Central memory CD4-positive, alpha-beta T cell (primary cell): ENCODE measurements at places on chromosomes 2 and 18.
A peak's percentile ranks its signal among the peaks of the same experiment; 100 is the strongest.

- DNase-seq = no peak
Observed at GRCh38 chr18:5982332-5982731, 87.0 kb upstream of the TMEM200C start.

- DNase-seq = no peak
Observed at GRCh38 chr2:10891848-10892247, 19.9 kb upstream of the KCNF1 start.

- no peak for DNase-seq
Observed at GRCh38 chr2:1348789-1349188, 64.5 kb upstream of the TPO start.

DNA sequence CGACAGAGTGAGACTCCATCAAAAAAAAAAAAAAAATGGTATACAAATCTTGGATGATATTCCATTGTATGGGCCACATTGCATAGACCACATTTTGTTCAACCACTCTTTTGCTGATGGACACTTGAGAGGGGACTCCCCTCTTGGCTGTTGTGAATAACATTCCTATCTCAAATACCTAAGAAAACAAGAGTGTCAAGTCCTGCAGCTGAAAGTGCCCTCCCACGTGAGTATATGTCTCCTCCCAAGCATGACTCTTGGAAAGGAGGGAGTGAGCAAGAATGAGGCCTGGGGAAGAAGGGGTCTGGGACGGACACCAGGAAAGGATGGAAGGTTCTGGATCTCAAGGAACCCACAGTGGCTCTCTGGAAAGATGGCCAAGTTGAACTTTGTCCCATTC lies 36.0 kb upstream of the NPAS2 start:
- DNase-seq = no peak

- no peak for DNase-seq
Observed at GRCh38 chr2:71877636-71878035, 270.0 kb downstream of the CYP26B1 start.

GRCh38 chr2:25303633-25304236 lies 38.0 kb downstream of the DNMT3A start:
- DNase-seq = no peak

GRCh38 chr2:41498781-41499180 lies 549.0 kb upstream of the PKDCC start:
- DNase-seq = no peak

- DNase-seq = no peak
Observed at GRCh38 chr18:9804517-9805104, 81.2 kb upstream of the TXNDC2 start.

DNA sequence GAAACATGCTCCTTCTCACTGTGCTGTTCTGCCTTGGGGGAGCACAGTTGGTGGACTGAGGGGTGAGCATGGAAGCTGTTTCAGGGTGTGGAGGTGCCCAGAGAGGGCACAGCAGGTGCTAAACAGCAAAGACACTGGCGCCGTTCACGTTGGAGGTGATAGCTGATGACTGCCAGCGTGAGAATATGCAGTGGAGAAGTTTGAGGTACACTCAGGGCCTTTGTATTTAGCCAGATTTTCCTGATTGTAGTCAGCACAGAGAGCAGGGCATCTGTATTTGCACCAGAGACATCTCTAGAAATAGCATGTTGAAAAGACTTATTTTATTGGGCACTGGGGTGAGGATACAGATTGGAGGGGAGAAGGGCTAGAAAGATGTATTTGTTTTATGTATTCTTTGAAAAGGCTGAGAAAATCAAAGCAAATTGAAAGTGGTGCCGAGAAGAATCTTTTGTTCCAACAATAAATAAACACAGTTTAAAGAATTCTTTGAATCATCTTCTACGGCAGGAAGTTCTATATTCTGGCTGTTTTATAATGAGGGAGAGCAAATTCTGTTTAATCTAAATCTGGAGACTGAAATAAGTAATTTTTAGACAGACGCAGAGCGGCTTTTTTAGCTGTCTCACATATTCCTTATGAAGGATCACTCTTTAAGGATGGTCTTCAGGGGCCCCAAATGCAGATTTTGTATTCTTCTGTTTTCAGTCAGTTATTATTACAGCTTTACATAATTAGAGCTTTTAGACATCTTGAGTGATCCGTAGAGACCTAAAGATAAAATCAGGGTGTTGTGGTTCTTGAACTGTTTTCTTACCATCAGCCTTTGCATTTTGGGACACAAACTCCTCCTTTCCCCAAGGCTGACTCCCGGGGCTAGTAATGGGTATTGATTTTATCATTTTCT lies 7.1 kb downstream of the ZNF532 start:
- no peak for DNase-seq

DNA sequence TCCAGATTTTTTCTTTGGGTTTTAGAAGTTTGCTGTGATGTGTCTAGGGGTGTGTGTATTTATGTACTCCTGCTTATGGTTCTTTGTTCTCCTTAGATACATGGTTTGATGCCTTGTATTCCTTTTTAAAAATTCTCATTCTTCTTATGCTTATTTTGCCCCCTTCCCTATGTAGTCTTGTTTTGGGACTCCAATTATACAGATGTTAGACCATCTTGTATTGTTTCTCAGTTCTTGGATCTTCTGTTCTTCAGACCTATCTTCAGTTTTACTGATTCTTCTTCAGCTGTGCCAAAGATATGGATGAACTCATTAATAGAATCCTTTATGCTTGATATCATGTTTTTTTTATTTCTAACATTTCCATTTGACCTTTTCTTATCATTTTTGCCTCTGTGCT lies 14.2 kb upstream of the MSL3B start:
- no peak for DNase-seq

- DNase-seq = no peak
Observed at GRCh38 chr2:238801791-238802190, 46.1 kb upstream of the TWIST2 start.

DNA sequence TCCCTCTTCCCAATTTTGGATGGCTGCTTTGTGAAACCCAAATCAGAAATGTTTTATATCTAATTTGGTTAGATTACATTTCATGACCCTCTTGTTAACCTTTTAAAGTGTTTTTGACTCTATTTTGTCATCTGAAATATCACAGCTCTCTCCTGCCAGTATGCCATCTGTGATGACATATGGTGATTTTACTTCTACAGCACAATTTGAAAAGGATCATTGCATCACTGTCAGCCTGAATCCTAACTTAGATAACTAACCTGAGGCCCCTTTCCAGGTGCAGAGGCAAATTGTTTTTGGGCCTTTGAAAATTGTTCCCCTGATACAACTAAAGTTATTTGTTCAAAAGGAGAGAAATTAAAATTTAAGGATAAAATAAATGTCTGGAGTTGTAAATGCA lies 1023.4 kb upstream of the LRRTM1 start:
- DNase-seq = no peak

- DNase-seq = no peak
Observed at GRCh38 chr18:78625847-78626246, 353.8 kb upstream of the SALL3 start.

- DNase-seq = no peak
Observed at GRCh38 chr18:8247700-8248099, 361.5 kb upstream of the RAB12 start.

DNA sequence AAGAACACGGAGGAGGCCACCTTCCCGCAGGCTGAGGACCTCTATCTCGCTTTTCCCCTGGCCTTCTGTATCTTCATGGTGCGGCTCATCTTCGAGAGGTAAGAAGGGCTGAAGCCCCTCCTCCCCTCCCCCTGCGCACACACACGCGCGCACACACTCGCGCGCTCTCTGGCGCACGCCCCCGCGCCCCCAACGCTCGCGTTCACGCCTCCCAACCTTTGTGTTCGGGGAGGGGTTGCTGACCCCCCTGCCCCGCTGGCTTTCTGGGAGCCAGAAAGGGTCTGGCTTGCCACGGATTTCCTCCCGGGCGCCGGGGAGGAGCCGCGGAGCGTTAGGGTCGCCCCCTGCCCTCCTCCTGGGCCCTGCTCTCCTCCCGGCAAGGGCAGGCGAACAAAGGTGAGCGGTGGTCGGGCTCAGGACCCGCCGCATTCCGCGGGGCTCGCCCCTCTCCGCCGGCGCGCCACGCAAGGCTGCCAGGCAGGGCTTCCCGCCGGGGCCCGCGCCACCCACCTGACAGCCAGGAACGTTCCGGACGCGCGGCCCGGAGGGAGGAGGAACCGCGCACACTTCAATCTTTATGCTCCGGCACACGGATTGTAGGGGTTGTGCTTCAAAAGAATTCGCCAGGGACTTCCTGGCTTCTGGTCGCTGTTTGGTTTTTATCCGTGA lies 583 bp downstream of the CERS6 start:
- DNase-seq = peak; percentile 12

GRCh38 chr2:151900331-151900730 lies 72.1 kb upstream of the ARL5A start:
- no peak for DNase-seq

DNA sequence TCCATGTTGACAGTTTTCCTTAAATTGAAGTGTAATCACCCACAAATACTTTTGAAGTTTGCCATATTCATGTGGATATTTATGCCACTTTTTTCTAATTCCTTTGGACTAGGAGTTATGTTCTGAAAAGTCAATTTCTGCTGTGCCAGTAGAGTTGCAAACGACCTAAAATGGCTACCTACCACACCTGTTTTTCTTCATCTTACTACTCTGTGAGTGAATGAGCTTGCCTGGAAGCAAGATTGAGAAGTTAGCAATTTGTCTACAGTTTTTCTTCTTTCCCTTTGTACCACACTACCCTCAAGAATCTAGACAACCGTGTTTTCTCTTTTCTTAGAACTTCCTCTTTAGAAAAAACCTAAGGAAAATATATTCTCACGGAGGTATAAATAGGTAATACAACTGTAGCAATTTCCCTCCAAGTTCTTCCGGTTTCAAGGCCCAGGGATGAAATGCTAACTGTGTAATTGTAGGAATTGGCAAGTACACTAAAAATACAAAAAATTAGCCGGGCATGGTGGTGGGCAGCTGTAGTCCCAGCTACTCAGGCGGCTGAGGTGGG lies 7.3 kb upstream of the SLC39A10 start:
- DNase-seq = no peak

DNA sequence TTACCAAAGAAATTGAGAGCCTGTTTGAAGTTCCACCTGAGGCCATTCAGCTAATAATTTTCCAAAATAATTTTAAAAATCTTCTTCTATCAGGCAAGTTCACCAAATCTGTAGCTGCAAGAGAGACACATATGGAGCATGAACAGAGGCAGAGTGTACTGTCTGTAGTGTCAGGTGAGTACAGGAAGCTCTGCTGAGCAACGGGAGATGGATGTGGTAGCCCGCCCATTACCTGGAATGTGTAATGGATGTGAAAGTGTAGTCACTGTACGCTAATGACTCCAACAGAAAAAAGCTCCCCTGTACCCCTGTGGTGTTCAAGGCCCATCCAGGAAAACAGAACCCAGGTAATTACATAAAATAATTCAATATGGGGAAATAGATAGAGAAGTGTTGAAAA lies 311.5 kb downstream of the LRRTM4 start:
- no peak for DNase-seq

GRCh38 chr2:112643488-112643887 lies 2.3 kb upstream of the SLC20A1 start:
- DNase-seq = no peak

- DNase-seq = no peak
Observed at GRCh38 chr2:231680992-231681852, 27.1 kb upstream of the PTMA start.

- DNase-seq = no peak
Observed at GRCh38 chr2:168524005-168524404, 67.9 kb downstream of the CERS6 start.

DNA sequence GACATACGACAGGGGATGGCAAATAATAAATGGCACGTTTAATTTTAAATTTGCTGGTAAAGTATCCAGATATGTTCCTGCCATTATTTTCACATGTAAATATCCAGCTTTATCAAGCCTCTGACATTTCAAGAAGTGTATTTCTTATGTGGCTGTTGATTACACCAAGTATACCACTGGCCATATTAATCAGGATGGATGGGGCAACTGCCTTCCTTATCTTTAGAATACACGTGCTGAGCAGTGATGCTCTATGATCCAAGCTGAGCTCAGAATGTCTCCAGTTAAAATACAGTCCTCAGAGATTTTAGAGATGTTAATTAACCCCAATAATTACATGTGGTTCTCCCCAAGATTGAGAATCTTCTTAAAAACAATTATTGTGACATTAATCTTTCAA lies 38.3 kb upstream of the RAPGEF4 start:
- no peak for DNase-seq

DNA sequence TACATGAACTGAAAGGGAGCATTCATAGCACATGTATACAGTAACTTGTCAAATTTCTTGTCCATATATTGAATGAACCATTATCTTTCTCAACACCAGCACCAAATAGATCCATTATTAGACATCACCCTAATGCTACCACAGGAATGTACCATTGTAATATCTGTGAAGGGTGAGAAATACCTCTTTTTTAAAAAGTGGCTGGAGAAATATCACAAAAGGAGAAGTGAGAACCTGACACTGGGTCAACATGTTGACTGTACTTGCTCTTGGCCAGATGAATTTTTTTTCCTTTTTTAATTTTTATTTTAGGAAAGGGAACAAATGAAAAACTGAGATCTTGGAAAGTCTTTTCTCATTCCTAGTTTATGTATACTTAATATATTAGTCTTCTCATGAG lies 63.5 kb downstream of the CAVIN2 start:
- DNase-seq = no peak

DNA sequence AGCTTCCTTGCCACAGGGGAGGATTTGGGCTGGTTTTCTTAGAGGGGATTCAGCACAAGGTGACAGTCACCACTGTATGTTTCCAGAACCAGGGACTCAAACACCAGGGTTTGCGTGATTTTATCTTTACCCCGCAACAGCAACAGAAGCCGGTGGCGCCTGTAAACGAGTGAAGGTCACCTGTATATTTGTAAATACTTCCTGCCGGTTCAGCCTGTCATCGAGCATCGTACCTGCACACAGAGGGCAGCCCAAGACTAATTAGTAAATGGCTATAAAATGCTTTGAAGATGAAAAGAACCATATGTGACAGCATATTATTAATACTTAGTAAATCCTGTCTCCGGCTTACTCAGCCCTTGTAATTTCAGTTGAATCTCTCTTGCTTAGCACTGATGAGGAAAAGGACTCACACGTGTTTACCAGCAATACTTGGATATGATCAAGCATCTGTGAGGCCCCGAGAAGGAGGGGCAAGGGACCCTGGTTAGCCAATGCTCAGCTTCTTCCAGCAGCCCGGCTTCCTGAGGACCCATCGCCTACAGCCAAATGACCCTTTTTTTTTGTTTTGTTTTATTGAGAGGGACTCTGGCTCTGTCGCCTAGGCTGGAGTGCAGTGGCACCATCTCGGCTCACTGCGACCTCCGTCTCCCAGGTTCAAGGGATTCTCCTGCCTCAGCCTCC lies 51.3 kb upstream of the FOSL2 start:
- no peak for DNase-seq

- no peak for DNase-seq
Observed at GRCh38 chr2:28435814-28436351, 43.2 kb downstream of the FOSL2 start.

DNA sequence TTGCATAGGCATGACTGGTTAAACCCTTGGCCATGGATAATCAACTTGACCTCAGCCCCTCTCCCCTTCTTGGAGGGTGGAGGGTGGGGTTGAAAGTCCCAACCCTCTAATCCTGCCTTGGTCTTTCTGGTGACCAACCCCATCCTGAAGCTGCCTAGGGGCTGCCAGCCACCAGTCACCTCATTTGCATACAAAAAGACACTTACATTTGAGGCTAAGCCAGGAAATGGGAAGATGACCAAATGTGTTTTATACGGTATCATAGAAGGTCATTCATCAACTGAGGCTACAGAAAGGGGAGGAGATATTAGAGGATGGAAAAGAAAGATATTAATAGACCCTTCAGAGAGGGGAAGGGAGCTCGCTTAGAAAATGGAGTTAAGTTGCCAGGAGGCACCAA lies 96.8 kb downstream of the NCK2 start:
- no peak for DNase-seq

- DNase-seq = no peak
Observed at GRCh38 chr2:128646091-128646490, 327.4 kb upstream of the HS6ST1 start.
